ENCODE measurements at places on chromosomes 3 and 15.
A peak's percentile ranks its signal among the peaks of the same experiment; 100 is the strongest.

DNA sequence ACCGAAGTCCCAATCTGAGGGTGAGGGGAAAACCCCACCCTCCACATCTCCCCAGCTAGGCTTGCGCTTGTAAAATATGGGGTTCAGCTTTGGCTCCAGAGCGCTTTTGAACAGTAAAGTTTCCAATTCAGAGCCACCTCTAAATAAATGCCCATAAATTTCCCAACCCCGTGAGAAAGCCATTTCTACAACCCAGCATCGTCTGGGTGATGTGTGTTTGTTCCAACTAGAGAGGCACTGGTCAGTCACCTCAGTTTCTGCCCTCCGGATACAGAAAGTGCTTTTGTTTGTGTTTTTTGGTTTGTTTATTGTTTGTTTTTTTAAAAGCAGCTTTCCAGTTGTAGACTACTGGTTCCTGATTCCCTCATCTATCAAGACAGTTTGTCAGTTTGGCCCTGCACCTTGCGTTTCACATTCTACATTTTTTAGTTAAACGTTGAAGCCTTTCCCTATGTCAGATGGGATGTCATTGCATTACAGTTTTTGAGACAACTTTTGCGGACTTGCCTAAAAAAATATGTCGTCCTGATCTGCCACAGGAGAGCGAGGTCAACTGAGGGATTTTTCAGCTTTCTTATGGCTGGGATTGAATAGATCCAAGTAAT lies 15.0 kb upstream of the SOX2 start:
- DNase-seq: no peak

- DNase-seq: peak; percentile 20
These were observed 47.6 kb downstream of the SETMAR start for GRCh38 chr3:4350789-4351163.

GRCh38 chr3:146195030-146195429 lies 34.0 kb upstream of the PLOD2 start:
- DNase-seq: no peak

DNA sequence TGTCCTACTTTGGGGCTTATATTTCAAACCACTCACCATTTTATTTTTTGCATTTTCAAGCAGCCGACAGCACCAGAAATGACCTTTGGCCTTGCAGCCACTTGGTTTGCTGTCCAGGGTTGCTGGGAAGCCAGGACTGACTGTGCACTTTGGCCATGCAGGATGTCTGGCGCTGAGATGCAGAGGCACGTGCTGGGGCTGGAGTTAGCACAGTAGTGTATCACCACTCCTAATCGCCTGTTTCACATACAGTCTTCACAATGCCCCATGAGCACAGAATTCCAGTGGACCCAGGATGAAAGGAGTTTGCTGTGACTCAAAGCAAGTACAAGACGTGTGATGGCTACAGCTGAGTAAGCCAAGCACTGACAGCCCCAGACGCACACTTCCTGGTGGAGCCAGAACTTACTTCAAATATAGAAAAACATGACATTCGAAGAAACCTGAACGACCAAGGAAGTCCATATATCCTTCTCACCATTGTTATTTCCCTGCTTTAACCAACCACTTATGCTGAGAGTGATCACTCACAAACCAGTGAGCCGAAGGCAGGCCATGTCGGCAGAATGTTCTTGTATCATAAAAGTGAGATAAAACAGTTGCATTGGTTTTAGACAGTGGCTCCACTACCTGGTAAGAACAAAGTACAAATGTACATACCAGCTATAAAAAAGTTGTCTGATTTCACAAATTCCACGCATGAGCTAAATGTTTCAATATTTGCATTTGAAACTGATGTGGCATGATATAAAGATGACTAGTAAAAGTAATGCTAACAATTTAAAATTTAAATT lies 16.0 kb downstream of the OCA2 start:
- DNase-seq: no peak

DNA sequence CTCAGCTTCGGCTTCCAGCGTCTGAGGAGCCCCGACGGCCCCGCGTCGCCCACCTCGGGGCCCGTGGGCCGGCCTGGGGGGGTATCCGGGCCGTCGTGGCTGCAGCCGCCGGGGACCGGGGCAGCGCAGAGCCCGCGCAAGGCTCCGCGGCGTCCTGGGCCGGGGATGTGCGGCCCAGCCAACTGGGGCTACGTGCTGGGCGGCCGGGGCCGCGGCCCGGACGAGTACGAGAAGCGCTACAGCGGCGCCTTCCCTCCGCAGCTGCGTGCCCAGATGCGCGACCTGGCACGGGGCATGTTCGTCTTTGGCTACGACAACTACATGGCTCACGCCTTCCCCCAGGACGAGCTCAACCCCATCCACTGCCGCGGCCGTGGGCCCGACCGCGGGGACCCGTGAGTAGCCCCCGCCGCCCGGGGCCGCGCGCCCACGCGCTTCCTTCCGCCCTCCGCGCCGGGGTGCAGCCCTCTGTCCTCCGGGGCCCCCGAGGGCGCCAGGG lies 462 bp downstream of the EDEM1 start:
- DNase-seq: no peak

GRCh38 chr3:136899622-136900158 lies 37.7 kb downstream of the NCK1 start:
- DNase-seq: no peak

DNA sequence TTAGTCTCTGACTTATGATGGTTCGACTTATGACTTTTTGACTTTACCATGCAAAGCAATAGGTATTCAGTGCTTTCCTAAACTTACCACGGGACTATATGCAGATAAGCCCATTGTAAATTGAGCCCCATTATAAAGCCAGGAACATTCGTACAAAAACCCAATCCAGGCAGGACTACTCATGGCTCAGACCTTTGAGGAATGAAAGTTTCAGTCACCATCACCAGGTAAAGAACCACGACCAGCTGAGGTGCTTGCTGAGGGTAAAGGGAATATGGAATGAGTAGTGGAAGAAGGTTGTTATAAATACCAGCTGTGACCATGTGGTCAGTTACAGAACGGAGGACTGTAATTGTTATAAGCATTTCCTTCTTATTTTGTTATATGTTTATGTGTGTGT lies 54.9 kb upstream of the BNC1 start:
- DNase-seq: no peak

DNA sequence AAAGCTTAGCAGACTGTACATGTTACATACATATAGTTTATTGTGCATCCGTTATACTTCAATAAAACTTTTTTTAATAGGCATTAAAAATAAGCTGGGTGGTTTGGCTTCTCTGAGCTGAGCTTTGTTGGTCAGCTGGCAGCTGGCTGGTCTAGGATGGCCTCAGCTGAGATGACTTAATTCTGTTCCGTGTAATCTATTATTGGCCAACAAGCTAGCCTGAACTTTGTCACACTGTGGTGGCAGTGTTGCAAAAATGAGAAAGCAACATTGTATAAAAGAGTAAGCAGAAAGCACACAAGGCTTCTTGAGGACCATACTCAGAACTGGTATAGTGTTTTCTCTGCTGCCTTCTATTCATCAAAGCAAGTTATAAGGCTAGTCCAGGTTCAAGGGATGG lies 45.2 kb downstream of the CGGBP1 start:
- no peak for DNase-seq

- DNase-seq: no peak
These were observed at the start of gene ZBTB38 for GRCh38 chr3:141368062-141368924. Gene ZBTB38, plus strand, starts transcription at chr3:141368504. Its CDS starts 73,885 bp downstream, at chr3:141442389.

DNA sequence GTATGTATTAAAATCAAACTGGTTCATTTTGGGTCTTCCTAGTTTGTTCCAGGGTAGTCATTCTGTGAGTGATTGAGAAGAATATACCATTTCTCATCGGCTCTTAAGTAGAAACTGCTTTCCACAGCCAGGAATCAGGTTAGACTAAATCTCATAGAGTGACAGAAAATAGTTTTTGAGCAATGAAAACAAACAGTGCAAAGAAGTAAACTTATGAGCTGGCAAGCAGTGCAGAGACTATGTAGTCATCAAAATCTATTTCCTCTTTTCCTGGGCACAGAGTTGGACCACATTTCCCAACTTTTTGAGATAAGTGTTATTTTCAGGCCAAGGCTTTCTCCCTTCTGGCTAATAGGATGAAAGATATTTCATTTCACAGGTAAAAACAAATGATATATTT lies 66.5 kb downstream of the UBE3A start:
- no peak for DNase-seq

DNA sequence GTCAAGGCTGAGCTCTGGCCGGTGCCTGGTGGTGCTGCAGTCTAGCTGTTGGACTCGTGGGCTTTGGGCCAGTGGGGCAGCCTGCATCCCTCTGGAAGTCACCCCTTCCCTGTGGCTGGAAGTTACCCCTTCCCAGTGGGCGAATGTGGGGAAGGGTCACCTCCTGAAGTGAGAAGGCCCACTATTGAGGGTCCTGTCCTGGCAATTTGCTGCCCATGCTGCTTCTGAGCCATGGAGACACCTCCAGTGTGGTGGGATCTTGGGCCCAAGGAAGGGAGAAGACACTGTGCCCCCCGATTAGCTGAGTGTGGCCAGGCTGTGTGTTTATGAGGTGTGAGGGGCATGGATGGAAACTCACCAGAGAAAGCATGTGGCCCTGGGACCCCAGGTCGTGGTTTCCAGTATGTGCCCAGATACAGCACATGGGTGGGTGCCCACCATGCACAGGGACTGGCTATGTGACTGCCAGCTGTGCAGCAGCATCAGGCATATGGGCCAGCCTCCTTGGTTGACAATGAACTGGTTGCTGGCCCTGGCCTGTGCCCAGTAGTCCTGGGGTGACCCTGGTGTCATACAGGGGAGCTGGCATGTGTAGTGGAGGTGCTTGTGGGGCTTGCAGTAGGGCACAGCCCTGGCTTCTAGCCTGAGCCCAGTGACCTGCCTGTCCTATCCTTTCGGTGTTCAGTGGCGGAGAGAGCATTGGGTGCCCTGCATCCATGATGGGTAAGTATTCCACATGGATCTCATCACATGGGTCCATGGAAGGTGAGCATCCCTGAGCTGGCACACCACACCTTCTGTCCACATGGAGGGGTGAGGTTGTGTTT lies 221.2 kb downstream of the SNRPN start:
- DNase-seq: no peak

DNA sequence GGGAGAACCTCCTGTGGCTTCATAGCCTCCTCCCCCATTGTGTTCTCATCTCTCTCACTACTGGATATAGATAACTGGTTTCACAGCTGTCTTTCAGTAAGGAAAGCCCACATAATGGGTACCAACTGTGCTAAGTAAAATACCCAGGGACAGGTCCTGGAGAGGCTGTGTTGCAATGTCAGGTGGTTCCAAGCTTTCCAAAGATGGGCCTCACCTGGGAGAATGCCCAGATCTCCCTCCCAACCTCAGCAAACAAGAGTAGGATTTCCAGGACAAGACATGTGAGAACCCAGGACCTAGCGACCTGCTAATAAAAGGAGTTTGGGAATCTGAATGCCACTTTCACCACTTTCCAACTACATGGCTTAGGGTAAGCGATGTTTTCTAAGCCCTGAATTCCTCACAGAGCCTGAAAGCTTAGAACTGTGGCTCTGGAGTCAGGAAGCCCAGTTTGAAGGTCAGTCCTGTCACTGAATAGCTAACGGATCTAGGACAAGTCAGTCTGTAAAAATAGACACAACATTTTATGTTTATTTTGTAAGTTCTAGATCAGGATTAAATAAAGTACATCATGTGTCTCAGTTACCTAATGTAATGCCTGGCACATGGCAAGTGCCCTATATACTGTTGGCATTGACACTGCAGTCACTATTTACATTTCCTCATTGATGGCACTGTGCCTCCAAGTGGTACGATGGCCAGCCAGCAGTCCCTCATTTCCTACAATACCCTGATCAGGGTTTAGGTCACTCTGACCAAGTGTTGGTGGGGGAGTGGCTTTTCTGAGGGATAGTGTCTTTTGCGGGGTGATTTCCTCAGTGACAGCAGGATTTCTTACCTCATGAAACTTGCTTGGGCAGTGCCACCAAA lies 11.9 kb downstream of the CERS3 start:
- no peak for DNase-seq

GRCh38 chr15:41423979-41424659 lies 7.2 kb downstream of the RTF1 start:
- no peak for DNase-seq

DNA sequence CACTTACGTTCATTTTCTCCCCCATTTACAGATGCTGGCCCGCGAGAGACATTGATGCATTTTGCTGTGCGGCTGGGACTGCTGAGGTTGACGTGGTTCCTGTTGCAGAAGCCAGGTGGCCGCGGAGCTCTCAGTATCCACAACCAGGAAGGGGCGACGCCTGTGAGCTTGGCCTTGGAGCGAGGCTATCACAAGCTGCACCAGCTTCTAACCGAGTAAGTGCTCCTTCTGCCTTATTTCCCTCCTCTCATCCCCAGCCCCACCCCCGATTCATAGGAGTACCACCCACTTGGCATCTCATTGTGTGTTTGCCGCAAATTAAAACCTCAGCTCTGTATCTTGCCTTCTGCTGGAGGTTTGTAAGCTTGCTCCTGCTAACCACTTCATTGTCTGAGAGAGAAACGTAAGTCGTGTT lies 163.3 kb downstream of the AKAP13 start:
- peak; percentile 7 for DNase-seq

DNA sequence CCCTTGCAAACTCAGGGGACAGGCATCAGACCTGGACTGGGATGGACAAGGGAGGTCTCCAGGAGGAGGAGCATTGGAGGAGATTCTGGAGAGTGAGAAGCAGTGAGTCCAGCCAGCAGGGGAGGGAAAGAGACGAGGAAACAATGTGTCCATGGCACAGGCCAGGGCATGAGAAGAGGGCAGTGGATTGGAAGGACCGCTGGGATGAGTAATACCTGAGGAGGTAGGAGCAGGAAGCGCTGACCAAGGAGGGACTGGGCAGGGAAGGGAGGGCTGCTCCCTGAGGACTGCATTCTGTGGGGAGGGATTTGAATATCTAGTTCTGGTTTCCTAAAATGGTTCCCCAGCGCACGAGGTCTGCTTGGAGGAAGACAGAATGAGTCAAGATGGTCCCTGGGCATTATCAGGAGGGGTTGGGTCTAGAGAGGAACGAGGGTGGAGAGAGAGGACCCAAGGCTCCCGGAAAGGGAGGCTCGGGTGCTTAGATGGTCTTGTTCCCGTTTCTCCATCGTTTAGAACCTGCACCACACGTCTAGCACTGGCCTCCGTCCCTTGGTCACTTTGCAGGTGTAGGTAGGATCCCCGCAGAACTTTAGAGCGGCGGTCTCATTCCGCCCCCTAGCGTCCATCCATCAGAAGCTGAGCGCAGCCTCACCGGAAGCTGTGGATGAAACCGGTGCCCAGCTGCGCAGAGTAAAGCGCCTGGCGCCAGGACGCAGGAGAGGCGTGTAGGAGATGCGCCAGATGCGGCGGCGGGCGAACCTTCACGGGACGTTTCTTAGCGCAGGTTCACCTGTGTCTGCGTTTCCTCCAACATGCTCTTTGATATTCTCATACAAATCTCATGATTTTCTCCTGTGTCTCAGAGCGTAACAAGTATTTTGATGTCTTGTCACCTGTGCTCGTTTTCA lies 190.7 kb upstream of the NDN start:
- no peak for DNase-seq

DNA sequence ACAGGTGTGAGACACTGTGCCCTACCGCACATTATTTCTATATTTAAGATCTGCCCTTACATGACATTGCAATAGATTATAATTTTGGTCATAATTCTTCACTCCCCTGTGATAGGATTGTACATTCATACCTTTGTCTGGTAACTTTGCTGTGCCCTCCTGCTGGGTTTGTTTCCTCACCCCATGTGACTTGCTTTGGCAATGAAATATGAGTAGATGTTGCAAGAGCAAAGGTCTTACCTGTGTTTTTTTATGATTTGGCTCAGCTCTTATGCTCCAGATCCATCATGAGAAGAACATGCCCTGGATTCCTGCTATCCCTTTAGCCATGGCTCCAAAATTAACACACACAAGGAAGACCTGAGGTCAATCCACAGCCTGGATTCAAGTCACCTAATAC lies 137.7 kb upstream of the EOMES start:
- DNase-seq: no peak
